ENCODE measurements at places on chromosomes 7 and 10.

- DNase-seq, result no peak
These were observed 18.9 kb downstream of the OPTN start for GRCh38 chr10:13118784-13119410.

DNA sequence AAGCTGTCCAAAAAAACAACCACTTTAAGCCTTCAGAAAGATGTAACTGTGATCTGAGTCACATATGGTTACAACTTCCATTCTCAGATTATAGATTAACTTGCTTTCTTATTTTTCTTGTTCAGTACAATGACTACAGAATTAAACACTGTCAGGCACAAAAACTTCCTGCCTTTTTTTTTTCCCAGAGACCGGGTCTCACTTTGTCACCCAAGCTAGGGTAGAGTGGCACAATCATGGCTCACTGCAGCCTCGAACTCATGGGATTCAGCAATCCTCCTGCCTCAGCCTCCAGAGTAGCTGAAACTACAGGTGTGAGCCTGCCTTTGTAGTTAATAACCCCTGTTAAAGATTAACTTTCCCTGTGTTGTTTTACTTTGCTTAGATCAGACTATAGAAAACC lies 163.2 kb downstream of the AVL9 start:
- DNase-seq, result no peak

DNA sequence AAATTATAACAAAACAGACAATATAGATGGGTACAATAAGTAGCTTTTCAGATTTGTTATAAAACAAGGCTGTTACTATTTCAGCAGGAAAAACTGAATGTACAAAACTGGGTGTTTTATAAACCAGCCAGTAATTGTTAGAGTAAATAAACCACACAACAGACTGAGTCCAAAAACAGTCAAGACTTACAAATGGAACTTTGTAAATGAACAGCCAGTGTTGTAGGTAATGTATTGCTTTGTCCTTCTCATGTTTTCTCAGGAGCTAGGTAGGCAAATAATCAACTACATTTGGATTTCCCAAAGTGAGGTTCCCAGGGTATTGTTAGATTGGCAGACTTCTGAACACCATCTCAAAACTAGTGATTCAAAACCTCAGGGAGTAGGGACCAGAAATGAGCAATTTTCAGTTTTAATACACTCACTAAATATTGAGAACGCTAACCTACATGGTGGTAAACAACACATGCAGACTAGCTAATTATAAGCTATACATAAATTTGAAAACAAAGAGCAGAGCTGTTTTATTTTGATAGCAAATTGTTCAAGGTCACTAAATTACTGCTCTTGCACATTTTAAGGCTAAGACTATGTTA lies 36.2 kb downstream of the HERPUD2 start:
- DNase-seq, result no peak

DNA sequence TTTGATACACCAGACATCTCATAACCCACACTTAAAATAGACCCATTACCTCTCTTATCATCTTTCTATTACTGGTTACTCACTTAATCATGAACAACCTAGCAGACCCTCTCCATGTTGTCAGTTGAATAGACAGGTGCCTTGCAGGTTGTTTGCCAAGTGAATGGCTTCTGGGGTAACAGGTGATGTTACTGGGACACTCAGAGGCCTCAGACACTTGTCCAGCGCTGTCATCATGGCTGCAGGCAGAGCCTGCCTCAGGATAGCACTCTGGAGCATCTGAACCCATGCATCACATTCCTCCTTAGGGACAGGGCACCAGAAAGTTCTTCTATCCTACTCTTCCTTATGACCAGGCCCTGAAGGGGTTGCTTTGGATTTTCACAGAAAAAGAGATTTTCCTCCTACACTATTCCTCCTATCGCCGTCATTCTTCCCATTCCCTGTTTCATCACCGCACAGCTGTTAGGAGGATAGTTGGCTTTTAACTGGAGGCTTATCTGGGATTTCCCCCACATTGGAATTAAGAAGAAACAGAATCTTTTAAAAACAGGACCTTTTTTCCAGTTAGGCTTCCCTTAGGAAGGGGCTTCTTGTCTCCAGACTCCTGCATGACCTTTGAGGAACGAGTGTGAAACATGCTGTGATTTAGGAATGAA lies 182.1 kb downstream of the VTI1A start:
- no peak for DNase-seq

GRCh38 chr7:143435266-143435665 lies 8.0 kb upstream of the TAS2R60 start:
- no peak for DNase-seq

DNA sequence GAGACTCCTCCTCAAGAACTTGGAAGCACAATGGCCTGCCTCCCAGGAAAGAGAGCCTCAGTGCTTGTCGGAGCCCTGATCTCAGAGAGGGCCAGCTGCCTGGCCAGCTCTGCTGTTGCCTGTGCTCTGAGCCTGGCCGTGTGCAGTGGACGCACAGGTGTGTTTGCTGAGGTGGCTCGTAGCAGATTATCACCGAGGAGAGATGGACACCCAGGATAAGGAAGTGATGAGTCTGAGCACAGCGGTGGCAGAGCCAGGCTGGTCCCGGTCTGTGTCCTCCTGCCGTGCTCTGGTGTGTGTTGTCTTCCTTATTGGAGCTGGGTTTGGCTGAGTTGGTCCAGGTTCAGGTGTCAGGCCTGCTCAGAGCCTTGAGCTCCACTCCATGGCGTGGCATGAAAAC lies 208.5 kb downstream of the EBF3 start:
- no peak for DNase-seq

- DNase-seq, result no peak
These were observed 259.3 kb downstream of the SNX13 start for GRCh38 chr7:17680943-17681351.

- no peak for DNase-seq
These were observed 31.1 kb upstream of the DDX50 start for GRCh38 chr10:68870061-68870460.

DNA sequence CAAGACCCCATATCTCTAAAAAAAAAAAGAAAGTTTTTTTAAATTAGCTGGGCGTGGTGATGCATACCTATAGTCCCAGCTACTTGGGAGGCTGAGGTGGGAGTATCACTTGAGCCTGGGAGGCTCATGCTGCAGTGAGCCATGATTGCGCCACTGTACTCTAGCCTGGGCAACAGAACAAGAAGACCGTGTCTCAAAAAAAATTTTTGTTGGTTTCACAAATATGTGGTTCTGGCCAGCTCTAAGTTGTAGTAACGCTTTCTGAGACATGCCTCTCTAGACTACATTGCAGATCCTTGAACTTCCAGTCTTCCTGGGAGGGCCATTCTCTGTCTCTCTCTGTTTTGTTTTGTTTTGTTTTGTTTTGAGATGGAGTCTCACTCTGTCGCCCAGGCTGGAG lies 24.6 kb upstream of the RHBDD2 start:
- no peak for DNase-seq

DNA sequence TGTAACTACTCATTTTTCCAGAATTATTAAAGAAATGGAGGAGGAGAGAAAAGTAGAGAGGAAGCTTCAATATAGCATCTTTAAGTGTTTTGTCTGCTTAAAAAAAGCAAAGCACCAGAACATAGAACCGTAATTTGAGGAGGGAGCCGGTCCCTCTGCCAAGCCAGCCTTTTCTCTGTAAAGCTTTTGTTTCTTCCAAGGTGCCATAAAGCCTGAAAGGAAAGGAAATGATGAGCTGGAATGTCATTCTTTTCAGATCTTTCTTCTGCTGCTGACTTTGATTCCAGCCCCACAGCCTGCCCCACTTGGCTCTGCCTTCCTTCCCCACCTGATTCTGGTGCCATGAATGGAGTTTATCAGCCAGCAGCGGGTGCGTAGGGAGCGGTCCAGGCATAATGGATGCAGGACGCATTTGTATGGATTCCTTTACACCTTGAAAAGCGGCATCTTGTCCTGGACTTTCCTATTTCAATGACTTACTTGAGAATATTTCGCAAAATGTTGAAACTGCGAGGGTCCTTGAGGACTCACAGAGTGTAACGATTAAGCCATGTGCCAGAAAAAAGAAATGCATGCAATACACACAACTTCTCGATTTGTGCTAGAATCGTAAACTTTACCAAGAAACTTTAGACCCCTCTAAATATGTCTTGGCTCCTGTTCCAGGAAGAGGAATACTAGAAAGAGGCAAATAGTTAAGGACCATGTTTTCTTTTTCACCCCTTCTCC lies 569.5 kb upstream of the MGMT start:
- no peak for DNase-seq

- no peak for DNase-seq
These were observed 19.3 kb upstream of the OPTN start for GRCh38 chr10:13080643-13081042.

GRCh38 chr10:84395581-84395980 lies 67.2 kb downstream of the CCSER2 start:
- no peak for DNase-seq

GRCh38 chr10:11810313-11810766 lies 12.8 kb upstream of the PROSER2 start:
- no peak for DNase-seq

- no peak for DNase-seq
These were observed 11.5 kb downstream of the TMEM176B start for GRCh38 chr7:150788474-150789269.

- DNase-seq, result no peak
These were observed 75.7 kb upstream of the CTBP2 start for GRCh38 chr10:125236091-125236490.

DNA sequence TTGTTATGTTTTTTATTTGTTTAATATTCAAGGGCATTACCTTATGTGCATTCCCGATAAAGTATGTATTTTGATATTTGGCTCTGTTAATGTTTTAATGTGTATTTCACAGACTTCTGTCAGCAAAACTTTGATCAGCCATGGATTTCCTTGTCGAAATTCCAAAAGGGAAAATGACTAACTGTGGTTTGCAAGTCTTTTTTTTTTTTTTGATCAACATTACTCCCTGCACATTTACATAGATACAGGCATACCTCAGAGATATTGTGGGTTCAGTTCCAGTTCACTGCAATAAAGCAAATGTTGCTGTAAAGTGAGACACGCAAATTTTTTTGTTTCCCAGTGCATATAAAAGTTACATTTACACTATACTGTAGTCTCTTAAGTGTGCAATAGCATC lies 351.9 kb downstream of the CXCL12 start:
- no peak for DNase-seq

DNA sequence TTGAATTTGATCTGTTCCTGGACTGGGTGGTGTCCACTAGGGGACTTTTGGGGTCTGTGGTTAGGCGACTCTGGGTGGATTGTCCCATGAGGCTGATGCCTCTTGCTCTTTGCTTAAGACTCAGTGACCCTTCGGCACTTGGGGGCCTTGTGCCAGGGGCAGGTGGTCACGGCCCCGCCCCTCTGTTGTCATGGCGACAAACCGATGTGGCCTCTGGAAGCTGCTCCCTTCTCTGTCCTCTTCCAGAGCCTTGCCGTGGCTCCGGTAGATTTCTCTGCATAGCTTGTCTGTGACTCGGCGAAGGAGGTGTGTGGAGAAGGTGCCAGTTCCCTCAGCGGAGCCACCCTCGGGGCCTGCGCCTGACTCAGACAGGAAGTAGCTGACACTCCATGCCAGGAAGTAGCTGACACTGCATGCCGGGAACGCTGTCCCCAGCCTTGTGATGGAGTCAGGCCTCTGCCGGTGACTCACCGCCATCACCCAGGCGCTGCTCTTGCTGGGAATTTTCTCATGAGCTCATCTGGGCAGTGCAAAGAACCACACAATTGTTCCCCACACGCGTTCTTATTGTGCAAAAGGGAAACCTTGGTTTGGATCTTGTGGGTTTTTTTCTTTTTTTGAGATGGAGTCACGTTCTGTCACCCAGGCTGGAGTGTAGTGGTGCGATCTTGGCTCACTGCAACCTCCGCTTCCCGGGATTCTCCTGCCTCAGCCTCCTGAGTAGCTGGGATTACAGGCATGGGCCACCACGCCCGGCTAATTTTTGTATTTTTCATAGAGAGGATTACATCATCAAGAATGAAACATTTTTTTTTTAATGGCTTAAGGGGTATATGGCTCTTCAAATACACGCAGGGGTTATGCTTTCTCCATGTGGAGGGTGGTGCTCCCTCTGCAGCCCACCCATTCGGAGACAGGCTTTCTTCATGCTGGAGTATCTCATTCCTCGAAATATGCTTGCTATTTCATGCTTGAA lies 72.6 kb downstream of the PFKFB3 start:
- DNase-seq, result peak; percentile 80

DNA sequence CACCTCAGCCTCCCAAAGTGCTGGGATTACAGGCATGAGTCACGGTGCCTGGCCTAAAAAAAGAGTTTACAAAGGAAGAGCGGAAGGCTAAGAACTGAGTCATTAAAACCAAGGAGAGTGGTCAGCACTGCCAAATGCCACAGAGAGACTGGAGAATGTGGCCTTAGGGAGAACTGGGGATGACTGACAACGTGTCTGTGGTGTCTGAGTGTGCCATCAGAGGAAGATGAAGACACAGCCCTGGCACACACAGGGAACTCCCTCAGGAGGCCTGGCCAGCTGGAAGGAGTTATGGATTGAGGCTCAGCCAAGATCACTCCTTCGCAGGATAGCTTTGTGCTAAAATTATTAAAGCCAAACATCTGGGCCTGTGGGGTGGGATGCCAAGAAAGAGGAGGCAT lies 3.9 kb upstream of the INA start:
- DNase-seq, result no peak

GRCh38 chr7:12777257-12777656 lies 89.8 kb downstream of the ARL4A start:
- no peak for DNase-seq

DNA sequence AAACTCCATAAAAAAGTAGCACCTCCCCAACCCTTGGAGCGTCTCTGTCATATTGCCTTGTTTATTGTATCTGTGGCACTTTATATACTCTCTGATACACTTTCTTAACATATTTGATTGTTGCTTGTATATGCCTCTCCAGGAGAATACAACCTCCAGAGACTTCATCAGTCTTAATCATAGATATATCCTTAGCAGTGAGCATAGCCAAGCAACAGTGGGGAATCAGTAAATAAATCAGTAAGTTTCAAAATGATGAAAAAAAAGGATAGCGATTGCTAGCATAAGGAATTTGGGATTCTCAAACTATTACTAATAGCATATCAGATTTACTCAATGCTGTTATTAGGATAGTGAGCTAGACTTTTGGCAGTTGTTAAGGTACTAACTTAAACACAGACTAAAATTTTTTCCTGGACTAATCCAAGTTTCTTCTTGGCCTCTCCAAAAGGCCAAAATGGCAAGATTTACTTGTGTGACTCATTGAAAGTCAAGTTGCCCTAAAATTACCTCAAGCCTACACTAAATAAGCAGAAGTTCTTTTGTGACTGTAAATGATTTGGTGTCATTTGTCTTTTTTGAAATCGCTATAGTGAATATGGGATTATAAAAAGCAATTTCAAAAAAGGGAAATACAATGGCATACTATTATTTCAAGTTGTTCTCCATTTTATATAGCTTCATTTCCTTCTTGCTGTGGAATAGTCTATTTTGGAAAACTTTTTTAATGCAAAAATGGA lies 177.9 kb downstream of the CHN2 start:
- DNase-seq, result no peak

Data from stimulated activated CD8-positive, alpha-beta memory T cell treated with anti-CD3 and anti-CD28 coated beads, Interleukin-15, amount 100 ng/mL, for 4 hours (primary cell).